ENCODE measurements at places on chromosomes 6 and 20.

DNA sequence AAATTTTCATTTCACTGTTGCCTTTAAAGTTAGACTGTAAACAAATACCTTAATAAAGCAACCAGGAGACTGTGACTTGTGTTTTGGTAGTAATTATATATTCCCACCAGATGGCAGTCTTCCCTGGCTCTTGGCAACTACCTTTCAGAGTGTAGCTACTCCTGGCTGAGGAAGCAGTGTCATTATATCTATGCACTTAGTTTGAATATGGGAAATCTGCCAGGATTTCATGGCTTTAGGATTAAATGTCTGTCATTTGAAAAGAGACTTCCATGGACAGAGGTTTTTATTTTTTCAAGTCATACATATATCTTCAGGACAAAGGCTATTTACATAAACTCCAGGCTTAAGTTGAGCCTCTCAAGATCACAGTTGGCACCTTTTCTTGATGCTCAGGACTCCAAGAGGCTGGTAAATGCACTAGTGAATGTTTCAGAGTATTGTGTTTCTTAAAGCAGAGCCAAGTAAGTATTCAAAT lies 160.1 kb downstream of the C6orf58 start:
- no peak for DNase-seq

- DNase-seq = no peak
Observed at GRCh38 chr6:17031961-17032360, 69.9 kb upstream of the STMND1 start.

DNA sequence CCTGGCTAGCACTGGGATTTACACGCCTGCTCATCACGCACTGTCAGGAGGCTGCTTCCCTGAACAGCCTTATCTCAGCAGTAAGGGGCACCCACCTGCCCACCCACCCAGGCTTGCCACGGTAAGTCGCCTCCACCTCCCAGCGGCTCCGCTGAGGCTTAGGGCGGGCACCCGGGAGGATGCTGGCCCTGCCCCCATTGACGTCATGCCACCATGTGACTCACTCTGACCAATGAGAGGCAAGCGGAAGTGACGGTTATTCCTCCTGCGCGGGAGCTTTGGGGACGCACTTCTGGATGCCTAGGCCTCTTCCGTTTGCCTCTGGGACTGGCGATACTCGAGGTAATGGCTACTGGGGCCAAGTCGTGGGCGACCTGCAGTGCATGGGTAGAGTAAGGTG lies 256.8 kb downstream of the QKI start:
- DNase-seq = no peak

DNA sequence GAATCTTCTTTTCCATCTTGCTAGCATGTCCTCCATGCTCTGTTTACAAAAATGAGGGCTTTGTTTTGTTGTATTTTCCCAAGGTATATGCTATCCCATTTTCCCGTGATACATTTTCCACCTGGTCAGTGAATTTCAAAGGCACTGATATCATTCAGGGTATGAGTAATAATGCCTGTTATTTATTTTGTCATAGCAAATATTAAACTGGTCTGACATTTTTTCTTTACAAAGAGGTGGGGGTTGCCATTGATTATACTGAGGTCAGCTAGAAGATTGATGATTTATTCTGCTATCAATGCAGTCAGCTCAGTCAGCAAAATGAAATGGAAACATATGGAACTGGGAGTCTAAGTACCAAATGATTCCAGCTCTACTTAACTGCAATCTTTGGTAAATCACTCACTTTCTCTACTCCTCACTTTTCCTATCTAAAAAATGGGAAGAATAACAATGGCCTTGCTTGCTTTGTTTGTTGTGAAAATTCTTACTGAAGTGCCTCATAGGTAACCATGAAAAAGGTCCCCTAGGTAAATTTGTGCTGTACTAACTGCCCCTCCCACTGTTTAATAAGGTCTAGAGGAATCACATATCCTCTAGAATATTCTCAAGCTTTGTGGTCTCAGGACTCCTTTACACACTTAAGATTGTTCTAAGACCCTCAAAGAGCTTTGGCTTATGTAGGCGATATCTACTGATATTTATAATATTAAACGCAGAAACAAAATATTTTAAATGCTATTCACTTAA lies 64.0 kb downstream of the ARHGAP18 start:
- no peak for DNase-seq

DNA sequence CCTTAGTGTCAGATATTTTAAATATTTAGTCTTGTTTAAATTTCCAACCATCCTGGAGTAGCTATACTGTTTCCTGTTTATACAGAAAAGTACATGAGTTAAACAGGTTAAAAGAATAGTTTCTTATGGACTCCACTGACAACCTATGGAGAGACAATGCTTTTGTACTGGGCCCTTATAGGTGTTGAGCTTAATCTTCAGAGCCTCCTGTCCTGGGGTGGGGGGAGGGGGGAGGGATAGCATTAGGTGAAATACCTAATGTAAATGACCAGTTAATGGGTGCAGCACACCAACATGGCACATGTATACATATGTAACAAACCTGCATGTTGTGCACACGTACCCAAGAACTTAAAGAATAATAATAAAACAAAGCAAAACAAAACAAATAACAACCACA lies 322.9 kb downstream of the GRIK2 start:
- DNase-seq = no peak

- no peak for DNase-seq
Observed at GRCh38 chr20:12207875-12208274, 290.2 kb downstream of the BTBD3 start.

DNA sequence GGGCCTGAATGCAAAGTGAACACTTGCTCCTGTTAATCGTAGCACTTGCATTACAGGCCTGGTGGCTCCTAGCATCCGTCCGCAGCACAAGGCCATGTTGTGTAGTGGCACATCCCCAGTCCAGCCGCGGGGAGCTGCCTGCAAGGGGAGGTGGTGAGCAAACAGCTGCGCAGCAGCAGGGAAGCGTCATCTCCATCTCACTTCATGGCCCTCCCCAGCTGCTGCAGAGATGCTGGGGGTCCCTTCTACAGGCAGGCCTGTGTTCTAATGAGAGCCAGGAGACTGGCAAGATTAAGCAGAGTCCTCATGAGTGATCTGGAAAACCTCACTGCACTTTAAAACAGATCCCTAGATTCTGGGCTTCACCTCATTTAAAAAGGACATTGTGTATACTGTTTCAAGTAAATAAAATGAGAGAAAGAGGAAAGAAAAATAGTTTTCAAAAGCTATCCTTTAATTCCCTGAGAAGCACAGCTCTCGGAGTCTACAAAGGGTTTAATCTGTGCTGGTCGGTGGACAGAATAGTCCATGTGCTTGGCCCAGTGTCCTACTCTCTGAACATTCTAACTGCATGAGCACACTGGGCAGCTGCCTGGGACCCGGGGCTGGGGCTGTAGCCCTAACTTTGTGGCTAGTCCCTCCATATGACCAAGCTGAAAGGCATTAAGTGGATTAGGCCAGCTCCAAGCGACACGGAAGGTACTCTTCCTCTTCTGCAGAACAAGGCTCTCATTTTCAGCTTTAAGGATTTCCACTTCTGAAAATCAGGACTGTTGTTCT lies 125.8 kb downstream of the LY86 start:
- no peak for DNase-seq

DNA sequence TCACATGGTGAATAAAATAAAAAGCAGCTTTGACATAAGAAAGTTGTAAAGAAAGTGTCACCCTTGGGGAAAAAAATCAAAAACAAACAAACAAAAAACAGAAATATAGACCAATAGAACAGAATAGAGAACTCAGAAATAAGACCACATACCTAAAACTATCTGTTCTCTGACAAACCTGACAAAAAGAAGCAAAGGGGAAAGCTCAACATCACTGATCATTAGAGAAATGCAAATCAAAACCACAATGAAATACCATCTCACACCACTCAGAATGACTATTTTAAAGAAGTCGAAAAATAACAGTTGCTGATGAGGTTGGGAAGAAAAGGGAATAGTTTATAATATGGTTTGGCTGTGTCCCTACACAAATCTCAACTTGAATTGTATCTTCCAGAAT lies 159.1 kb downstream of the TINAG start:
- no peak for DNase-seq

Data from left forelimb (tissue), 1 donor.